CD4-positive, alpha-beta T cell (primary cell): ENCODE measurements at places on chromosomes 4 and X.

GRCh38 chrX:35726176-35726575 is 72.0 kb upstream of the MAGEB16 start:
- DNase-seq = no peak

- DNase-seq = no peak
Measured at GRCh38 chr4:65661471-65661870, 8.8 kb downstream of the EPHA5 start.

GRCh38 chrX:16658284-16658683 is 8.3 kb downstream of the S100G start:
- no peak for DNase-seq

DNA sequence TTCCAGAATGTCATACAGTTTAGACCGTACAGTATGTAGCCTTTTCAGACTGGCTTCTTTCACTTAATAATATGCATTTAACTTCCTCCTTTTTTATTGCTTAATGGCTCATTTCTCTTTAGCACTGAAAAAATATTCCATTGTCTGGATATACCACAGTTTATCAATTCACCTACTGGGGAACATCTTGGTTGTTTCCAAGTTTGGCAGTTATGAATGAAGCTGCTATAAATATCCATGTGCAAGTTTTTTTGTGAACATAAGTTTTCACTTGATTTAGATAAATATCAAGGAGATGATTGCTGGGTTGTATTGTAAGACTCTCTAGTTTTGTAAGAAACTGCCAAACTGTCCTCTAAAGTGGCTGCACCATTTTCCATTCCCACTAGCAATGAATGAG is 375.5 kb downstream of the PCDH18 start:
- DNase-seq = no peak

DNA sequence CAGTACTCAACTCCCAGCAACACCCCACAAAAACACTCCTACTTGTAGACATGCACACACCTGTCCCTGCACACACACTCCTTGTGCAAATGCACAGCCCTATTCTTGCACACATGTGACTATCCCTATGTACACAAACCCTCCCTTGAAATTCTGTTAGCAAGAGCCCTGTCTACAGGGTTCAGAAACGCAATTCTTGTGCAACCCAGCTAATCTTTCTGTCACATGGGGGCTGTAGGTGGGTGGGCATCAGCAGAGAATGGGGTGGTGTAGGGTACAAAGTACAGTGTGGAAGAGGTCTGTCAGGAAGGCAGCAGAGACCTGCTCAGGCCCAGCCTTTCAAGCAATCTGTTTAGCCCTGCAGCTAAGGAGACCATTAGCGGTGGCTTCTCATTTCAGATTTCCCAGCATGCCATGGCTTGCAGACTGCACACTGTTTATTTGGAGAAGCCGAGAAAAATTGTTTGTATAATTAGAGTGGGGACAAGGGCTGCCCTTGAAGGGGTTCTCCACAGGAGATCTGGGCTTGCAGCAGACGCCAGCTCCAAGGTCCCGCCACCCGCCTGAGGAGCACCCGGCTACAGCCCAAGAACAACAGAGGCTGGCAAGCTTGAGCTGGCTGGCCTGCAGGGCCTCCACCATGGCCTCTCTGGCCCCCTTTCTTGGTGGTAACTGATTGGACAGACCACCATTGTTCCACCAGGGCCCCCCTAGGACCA is 144.0 kb upstream of the PJA1 start:
- no peak for DNase-seq

DNA sequence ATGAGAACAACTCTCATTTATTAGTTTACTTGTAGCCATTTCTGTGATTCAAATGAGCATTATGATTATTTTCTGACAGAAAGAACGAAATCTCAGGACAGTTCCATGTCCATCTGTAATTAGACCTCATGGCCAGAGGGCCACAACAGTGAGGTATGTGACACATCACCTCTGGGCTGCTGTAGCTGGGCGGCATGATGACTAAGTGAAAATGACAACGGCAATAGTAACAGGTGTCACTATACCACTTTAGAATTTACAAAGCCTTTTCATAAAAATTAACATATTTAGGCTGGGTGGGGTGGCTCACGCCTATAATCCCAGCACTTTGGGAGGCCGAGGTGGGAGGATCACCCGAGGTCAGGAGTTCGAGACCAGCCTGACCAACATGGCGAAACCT is 252.6 kb downstream of the CBR4 start:
- no peak for DNase-seq

- no peak for DNase-seq
Measured at GRCh38 chrX:65591206-65591605, 56.6 kb upstream of the LAS1L start.

GRCh38 chrX:154517101-154517781 is 1.2 kb upstream of the FAM3A start:
- no peak for DNase-seq

- no peak for DNase-seq
Measured at GRCh38 chr4:184380707-184381106, 93.6 kb downstream of the IRF2 start.

DNA sequence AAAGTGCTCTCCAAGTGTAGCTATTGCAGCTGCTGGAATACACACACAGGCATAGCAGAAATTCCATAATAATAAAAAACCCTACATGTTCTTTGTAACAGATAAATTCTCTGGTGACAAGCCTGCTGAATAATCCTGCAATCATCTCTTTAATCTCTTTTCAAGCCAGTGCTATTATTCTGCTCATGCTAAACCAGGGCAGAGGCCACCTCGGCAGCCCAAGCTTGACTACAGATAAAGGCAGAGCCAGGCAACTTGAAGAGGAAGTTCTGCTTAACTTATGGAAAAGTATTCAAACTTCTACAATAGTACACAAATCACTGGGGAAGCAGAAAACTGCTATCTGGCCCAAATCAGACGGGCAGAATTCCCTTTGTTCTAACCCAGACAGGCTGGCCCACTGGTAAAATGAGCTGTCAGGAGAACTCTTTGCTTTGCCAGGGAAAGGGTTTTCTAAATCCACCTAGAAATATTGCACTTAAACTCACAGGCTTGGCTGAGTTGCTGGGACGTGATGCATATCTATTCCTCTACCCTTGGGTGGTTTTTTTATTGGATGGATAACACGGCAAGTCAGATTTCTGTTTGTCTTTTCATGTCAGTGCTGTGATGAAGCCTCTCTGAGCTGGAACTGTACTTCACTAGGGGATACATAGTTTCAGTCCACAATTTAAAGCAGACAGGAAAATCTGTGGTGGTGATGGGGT is 70.5 kb downstream of the GATB start:
- DNase-seq = no peak

GRCh38 chr4:1075809-1076699 is 37.3 kb downstream of the RNF212 start:
- DNase-seq = no peak

GRCh38 chr4:88967883-88968331 is 89.1 kb downstream of the FAM13A start:
- no peak for DNase-seq

DNA sequence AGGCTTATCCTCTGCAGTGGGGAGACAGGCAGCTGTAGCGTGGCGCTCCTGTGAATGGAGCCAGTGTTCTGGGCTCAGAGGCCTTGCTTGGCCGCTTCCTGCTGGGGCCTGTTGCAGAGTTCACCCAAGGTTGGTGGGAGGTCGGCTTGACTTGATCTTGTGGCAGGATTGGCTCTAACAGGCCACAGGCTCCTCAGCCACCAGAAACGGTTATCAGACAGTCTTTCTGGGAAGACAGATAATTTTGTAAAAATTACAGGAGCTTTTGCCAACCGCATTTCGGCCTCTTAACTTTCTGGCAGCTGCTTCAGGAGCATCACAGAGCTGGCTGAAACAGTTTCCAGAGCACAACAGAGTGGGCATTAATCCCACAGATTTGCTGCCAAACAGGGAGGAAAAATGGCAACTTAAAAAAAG is 66.4 kb downstream of the DIPK2B start:
- no peak for DNase-seq

DNA sequence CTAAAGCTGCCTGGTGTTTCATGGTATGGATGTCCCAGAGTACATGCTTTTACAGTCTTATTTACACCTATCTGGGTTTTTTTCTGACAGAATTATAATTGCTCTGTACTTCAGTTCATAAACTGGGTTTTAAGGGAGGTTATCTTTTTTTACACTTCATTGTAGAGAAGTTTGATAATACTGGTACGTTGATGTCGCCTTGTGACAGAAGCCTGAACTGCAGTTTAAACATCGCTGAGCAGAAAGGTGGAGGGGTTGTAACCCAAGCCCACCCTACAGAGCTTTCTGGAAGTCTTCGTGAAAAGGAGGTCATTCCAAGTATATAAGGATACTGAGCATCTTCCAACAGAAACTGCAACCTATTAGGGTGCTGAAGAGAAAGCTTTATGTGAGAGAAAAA is 46.4 kb downstream of the BEX1 start:
- no peak for DNase-seq

- DNase-seq = no peak
Measured at GRCh38 chrX:137143864-137144263, 110.1 kb upstream of the GPR101 start.

DNA sequence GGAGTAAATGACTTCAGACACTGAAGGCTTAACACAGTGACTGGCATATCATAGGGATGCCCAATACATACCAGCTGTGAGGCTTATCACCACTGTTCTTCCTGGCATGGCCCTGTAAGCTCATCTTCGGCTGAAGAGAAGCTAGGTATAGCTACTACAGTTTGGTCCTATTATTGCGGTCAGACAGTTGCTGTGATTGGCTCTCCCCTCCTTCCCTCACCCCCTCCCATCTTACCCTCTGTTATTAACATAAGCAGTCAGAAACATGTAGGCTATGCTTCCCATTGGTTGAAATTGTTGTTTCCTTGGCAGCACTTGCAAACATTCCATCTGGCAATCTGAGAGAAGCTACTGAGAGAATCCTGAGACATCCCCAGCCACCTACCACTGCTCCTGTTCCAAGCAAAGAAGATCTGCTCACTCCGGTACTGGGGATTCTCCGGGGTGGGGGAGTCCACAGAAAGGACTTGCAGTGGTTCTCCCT is at the start of gene AKAP14:
Gene AKAP14 (plus strand): TSS at position 51 of the 484 bp plus-strand sequence. CDS start 7,331 bp downstream, outside the sequence.
- DNase-seq = no peak

- DNase-seq = no peak
Measured at GRCh38 chrX:30653415-30654131, at the start of gene GK. Gene GK, plus strand, starts transcription at chrX:30653423. Its CDS starts 115 bp downstream, at chrX:30653538.
